ENCODE measurements at places on chromosomes 1 and 21. TPM values are rescaled to one million over a fixed set of nuclear protein-coding genes. Genes with fewer than 3 reads are reported as not detected.

- no peak for DNase-seq
Observed at GRCh38 chr21:32782698-32783097, 11.1 kb upstream of the PAXBP1 start.

GRCh38 chr1:91283421-91283726 lies 121.3 kb downstream of the HFM1 start:
- DNase-seq = no peak

DNA sequence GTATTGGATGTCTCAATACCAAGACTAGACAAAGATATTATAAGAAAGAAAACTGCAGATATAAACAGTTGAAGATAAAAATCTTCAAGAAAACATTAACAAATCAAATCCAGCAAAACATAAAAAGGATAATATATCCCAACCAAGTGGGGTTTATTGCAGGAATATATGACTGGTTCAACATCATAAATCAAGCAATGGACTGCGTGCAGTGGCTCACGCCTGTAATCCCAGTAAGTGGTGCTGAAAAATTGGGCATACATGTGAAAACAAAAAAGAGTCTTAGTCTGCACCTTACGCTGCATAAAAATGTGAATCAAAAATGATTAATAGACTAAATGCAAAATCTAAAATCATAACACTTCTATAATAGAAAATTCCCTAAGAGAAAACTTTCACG lies 112.9 kb upstream of the PDE4B start:
- DNase-seq = no peak

CFAP45 gene
- 1.2 TPM for total RNA-seq

- DNase-seq = no peak
Observed at GRCh38 chr21:38504066-38504465, 5.8 kb upstream of the ERG start.

DNA sequence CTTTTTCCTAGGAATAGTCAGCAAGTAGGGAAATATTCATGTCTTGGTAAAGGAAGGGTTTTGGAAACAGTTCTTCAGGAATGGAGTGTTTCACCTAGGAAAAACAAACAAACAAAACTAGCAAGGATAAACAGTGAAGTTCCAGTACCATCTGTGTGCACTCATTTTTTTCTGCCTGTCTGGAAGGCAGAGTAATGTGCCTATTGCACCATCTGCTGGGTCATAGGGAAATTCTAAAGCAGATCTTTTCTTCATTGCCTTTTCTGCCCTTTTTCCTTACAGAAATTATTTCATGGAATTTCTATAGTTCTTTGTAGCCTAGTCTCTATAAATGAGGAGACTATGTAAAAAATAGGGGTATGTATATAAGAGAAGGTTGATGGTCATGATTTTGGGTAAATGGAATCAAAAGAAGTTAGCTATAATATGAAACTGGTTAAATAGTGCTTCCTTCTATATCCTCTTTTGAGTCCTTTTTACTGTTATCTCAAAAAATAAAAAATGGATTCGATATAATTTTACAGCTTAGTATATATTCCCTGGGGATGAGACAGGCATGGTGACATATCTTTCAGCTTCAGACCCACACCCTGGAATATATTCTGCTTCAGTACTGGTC lies 3.4 kb upstream of the HRNR start:
- DNase-seq = no peak

UBE2U gene
- not detected for total RNA-seq

DNA sequence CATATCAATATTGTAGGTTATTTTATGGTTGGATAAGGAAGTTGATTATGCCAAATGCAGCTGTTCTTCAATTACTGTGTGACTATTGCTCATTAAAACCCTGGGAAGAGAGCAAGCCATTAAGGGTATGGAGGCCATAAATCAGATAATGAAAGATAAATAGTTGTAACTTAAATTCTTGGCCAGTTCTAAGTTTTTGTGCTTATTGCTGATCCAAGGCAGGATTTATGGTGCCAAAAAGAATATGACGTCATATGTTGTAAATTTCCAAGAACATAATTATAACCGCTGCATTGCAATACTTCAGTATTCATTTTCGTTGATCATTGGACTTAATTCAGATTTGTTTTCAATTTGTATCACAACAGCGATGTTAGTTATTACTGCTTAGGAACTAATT lies 211.6 kb downstream of the LRRC40 start:
- DNase-seq = no peak

DNA sequence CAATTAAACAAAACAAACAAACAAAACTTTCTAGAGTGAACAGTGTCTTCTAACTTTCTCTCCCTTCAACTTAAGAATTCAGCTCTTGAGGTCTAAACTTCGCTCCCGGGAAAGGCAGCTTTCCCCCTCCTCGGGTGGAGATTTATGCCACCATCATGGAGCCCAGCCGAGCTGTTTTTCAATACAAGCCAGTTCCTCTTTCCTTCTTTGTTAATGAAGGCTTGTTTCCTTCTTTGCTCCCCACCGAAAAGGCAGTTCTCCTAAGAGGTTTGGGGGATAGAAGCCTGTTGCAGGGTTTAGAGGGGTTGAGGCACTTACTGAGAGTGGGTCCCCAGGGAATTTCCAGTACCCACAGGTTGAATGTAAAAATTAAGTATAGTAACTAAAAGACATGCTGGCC lies 26.5 kb downstream of the OLIG1 start:
- no peak for DNase-seq

DNA sequence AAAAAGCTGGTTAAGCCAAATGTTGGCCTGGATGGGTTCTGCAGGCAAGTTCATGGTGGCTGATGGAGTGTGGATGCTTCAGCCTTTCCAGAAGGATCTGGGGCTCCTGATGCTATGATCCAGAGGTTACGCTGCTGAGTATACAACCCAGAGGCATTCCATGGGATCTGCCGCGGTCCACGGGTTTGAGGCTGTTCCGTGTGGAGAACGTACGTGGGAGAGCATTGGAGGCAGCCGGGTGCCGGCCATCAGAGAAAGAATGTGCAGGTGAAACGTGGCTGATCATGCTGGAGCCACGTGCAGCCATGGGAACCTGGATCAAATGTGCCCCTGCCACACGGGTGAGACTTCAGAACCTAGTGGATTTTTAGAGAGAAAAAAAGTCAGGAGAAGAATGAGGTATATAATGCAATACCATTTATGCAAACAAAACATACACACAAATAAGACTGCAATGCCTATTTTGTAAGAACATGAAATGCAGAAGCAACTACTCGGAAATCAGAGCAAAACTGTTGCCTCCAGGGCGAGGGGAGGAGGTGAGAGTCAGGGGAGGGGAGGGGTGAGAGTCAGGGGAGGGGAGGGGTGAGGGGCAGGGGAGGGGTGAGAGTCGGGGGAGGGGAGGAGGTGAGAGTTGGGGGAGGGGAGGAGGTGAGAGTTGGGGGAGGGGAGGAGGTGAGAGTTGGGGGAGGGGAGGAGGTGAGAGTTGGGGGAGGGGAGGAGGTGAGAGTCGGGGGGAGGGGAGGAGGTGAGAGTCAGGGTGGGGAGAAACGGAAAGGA lies 116.5 kb upstream of the C1orf174 start:
- no peak for DNase-seq

GRCh38 chr1:104856091-104856490 lies 1106.4 kb downstream of the AMY1C start:
- DNase-seq = no peak

- DNase-seq = no peak
Observed at GRCh38 chr1:235051521-235051920, 77.1 kb downstream of the TOMM20 start.

- no peak for DNase-seq
Observed at GRCh38 chr1:64678366-64678765, 66.5 kb upstream of the RAVER2 start.

DNA sequence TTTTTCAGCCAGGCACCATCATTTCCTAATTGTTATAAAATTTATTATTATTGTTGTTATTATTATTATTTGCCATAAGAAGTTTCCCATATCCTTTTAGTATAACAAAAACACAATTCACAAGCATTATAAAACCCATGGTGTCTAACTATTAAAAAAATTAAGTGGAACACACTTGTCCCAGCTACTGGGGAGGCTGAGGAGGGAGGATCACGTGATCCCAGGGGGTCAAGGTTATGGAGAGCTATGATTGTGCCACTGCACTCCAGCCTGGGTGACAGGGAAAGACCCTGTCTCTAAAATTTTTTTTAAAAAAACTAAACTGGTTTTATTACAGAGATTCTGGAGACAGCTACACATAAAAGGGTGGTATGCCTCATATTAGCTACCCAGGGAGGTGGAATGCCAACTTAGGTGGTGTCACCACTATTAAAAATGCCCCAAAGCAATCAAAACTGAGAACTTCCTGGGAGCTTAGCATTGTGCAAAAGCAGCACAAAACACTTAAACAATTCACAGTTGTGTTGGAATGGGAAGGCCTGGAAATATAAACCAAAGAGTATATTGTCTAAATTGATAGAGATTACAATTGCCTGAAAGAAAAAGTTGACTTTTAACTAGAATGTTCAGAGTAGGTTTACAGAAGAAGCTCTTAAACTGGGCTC lies 8.7 kb upstream of the RGS4 start:
- DNase-seq = no peak

DNA sequence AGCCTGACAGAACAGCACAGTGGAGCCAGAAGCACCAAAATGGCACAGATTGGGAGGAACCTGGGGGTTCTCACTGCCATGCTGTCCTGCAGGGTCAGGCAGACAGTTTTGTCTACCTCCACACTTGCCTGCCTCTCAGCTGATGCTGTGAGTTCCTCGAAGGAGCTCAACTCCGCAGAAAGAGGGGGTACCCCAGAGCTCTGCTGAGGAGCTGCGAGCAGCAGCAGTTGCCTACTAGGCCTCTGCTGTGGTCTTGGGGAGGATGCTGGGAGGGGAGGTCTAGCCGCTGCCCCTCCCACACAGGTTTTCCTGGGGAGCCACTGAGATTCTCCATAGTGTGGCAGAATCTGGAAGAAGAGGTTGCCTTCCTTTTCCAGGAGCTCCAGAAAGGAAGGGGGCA lies 192.5 kb downstream of the FOXD2 start:
- no peak for DNase-seq

- DNase-seq = no peak
Observed at GRCh38 chr1:38834937-38835827, 24.4 kb downstream of the RRAGC start.

DNA sequence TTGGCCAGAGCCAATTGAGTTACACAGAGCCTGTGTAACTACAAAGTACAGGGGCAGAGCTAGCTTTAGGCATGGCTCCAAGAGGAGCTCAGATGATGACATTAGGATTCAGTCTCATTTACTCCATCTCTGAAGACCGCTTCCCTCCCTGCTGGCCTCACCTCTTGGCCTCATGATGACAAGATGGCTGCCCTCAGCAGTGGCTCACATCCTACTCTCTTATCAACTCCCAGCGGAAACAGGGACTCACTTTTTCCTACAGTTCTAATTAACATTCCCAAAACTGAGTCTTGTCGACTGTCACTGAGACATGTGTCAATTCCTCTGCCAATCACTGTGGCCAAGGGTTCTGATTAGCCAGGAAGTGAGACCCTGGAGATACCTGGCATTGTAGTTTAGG lies 59.4 kb upstream of the ECE1 start:
- no peak for DNase-seq

FASLG gene
- 3.7 TPM for total RNA-seq

DNA sequence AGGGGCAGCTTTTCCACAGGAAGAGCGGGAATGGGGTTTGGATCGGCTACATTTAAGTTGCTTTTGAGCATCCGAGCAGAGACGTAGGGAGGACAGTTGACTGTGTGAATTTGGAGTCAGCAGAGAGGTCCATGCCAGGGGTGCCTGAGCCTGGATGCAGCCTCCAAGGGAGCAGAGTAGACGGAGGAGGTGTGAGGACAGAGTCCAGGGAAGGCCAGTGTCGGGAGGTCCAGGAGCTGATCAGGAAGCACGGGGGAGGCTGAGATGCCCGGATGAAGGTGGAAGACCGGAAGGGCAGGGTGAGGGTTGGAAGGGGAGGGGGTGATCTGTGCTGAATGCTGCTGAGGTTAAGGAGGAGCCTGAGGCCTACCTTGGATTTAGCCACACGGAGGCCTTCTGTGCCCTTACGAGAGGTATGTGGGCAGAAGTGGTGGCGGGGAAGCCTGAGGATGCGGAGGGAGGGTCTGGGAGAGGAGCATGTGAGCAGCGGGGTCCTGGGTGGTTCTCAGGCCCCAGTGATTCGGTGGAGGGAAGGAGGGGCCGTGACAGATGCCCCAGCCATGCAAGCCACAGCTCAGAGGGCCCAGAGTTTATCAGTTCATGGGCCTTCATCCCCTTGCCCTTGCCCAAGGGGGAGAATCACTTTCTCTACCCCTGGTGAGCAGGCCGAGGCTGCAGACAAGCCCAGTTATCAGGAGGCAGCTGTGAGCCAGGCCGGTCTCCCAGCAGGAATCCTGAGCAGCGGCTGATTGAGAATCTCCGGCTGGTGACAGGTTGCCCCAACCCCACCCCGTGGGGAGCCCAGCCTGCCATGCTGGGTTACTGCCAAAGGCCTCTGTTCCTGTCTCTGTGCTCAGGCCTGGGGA lies 54.0 kb upstream of the ACTL8 start:
- no peak for DNase-seq

KIRREL1 gene
- total RNA-seq = not detected

C1orf56 gene
- total RNA-seq = 0.91 TPM

MAEL gene
- not detected for total RNA-seq

DNA sequence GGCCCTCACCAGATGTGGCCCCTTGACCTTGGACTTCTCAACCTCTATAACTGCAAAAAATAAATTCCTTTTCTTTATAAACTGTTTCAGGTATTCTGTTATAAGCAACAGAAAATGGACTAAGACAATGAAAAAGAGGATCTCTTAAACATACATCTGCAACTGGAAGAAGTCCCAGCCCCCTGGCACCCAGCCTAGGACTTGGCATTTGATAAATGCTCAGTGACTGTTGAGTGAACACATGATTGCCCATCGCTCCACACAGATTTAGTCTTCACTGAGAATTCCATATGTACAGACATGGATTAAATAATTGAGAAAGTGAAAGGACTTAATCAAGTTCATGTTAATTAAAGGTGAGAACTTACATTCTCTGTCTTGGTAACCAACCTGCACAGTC lies 344.9 kb upstream of the RUNX1 start:
- no peak for DNase-seq

DNA sequence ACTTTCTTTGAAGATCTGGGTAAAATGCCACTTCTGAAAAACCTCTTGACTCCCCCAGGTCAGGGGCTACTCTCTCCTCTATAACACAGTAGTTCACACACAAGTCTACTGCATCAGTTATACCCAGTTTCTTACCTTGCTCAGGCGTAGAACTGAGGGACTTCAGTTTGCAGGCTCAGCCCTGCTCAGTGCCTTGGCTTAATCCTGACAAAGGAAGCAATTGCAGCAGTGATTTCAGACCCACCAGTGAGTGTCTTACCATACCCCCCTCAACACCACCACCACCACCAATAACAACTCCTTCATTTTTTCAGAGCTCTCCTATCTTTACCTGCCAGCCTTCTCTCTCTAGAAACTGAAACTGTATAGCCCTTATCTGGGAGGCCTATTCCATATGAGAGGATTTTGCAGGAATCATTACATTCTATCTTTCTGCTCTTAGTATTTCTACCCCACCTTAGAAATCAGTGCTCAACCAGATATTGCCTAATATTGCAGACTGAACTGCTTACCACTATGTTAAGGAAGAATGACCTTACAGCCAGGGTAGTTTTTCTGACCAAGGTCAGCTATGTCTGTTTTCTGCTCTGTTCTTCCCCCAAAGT lies 105.5 kb upstream of the S1PR1 start:
- DNase-seq = no peak

- DNase-seq = no peak
Observed at GRCh38 chr1:83022206-83022605, 976.7 kb downstream of the TTLL7 start.

AMY1A gene
- total RNA-seq = not detected

All from activated naive CD4-positive, alpha-beta T cell treated with anti-CD3 and anti-CD28 coated beads, Interleukin-2, amount 50 U/mL, for 72 hours (primary cell).